ENCODE measurements at places on chromosomes 1 and 21.

GRCh38 chr1:110433803-110434202 is 17.1 kb upstream of the PROK1 start:
- DNase-seq: peak; percentile 39

DNA sequence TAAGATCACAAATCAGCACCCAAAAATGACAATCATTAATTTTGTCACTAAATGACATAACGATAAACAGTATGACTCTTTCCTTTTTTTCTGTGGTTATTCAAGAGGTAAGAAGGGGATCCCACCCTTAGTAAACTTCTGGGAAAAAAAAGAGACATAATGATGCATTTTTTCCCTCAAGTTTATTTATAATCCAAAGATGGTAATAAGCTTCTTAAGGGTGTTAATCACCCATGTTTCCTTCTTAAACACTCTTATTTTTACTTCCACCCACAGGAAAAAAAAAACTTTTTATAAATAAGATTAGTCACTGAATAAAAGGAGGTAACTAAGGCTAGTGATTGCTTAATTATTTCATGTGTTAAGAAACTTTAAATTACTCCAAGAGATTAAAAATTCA is 24.7 kb downstream of the RGS1 start:
- no peak for DNase-seq

GRCh38 chr1:150269451-150269850 is 635 bp upstream of the APH1A start:
- no peak for DNase-seq

- no peak for DNase-seq
Measured at GRCh38 chr1:99439433-99440075, 175.3 kb downstream of the PLPPR4 start.

- DNase-seq: peak; percentile 83
Measured at GRCh38 chr1:201184307-201185122, 6.1 kb upstream of the IGFN1 start.

GRCh38 chr1:13701271-13701640 is 1.3 kb downstream of the PRDM2 start:
- no peak for DNase-seq

Data from EL (cell line).